ENCODE measurements at places on chromosomes 1 and 21.

- DNase-seq, result no peak
Measured at GRCh38 chr1:64396817-64397216, 73.1 kb upstream of the CACHD1 start.

DNA sequence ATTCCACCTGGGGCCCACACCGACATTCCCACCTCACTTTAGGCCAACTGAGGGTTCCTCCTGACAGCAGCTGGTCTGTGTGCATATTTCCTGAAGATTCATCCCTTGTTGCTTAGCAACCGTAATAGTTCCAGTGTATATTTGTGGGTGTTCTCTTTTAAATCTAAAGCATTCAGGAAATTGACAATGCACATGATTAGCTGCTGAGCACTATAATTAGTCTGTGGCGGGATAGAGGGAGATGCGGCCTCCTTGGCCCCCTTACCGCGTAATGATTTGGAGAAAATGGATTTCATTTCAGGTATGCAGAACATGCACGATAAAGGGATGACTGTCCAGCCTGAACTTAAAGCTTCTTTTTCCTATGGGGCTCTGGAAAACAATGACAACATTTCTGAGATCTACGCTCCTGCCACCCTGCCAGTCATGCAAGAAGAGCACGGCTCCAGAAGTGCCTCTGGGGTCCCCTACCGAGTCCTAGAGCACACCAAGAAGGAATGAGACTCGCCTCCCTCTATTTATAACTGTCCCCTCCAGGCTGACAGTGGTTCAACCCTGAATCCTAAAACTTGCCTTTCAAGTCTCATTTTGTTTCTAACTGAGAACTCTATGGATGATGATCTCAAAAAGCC, 33.8 kb upstream of the RCAN3 start:
- no peak for DNase-seq

- no peak for DNase-seq
Measured at GRCh38 chr21:46284733-46285132, 678 bp downstream of the MCM3AP start.

DNA sequence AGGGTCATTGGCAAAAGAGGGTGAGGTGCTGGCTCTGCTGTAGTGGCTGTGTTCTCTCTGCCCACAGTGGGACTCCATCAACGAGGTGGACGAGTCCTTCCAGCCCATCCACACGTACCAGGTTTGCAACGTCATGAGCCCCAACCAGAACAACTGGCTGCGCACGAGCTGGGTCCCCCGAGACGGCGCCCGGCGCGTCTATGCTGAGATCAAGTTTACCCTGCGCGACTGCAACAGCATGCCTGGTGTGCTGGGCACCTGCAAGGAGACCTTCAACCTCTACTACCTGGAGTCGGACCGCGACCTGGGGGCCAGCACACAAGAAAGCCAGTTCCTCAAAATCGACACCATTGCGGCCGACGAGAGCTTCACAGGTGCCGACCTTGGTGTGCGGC, 12.9 kb downstream of the EPHA8 start:
- DNase-seq, result no peak

DNA sequence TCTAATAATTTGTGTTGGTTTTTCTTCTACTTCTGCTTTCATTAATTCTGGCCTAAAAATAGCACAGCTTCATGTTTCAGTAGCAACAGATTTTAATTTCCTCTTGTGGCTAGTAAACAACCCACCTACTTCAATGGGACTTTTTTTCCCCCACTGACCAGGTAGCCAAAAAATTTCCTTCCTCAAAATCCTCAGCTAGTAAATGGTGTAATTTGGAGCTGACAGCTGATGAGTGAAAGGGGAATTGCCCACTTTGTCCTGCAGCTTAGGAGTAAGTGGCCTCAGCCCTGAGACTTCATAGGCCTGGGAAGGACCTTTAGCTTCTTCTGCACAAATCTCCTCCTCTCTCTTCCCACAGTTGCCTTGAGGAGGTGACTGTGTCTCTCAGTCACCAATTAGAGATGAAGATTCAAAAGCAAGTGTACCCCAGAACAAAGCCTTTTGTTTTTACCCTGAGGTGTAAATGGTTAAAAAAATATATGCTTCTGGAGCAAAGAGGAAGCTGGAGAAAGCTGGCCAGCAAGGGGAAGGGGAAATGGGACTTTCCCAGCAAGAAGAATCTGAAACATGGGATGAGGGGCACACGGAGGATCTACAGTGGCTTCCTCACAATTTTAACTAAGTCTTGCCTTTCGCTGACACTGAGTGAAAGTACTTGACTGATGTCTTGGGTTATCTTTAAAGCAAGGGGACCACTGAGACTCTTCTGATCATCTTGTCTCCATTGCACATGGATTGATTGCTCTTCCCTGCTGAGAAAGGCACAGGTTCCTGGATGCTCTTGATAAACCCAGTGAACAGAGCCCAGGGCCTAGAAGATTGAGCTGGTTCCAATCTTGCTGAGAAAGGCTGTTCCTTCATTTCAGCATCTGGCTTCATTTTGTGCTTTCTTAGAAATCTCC, 35.8 kb upstream of the VCAM1 start:
- no peak for DNase-seq

DNA sequence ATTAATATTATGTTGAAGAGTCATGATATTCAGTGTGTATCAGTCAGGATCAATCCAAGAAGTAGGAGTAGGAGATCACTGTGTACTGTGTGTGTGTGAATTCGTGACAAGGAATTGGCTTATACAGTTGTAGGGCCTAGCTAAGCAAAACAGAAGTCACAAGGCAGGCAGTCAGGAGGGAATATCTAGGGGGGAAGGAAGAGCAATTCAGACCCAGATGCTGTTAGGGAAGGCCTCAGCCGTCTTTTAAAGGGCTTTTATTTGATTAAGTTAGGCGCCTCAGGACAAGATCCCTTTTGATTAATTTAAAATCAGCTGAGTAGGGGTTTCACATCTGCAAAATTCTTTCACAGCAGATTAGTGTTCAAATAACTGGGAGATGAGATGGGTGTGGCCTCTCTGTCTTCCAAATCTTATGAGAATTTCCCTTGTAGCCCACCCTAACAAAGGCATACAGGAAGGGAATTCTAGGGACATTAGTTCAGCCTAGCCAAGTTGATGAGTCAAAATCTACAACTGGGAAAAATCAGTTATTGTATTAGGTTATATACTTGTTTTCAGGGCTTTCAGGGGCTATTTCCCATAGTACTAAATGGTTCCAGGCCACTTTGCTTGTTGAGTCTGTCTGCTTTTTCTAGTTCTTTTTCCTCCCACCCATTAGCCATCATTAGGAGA, 47.4 kb downstream of the ALG6 start:
- no peak for DNase-seq

GRCh38 chr1:74583397-74583796, 71.0 kb upstream of the LRRC53 start:
- no peak for DNase-seq

DNA sequence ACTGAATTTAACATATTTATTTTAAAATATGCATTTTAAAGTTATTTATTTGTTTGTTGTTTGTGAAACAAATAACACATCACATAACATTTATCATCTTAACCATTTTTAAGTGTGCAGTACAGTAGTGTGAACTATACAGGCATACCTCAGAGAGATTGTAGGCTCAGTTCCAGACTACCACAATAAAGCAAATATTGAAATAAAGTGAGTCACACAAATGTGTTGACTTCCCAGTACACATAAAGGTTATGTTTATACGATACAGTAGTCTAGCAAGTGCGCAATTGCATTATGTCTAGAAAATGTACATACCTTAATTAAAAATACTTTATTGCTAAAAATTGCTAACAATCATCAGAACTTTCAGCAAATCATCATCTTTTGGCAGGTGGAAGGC, 739.4 kb upstream of the ADGRL4 start:
- no peak for DNase-seq

DNA sequence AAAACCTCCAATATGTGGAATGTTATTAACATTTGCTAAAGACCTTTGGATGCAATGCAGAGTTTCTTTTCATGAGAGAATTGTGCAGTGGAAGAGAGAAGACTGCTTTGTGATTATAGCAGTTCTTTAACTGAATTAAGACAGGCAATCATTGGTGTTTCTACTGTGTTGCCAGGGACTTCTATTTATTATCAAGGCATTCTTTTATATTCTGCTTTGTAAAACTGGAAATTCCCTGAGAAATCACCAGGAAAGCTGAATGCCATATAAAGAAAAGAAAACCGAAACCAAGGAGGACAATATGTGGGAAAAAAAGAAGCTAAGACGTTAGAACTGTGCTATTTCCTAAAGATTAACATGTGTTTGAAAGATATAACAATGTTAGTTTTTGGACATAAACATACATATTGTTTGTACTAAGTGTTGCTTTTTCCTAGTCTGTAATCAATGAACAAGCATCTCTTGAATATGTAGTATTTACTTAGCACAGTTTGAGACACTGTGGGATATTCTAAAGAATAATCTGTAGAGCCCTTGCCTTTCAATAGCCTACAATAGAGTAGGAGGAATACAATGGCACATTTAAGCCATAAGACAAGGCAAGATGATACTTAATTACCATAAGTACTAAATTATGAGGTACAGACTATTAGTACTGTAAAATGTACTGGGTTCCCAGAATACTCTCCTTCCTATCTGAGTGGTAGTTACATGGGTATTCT, 47.1 kb downstream of the EXTL2 start:
- DNase-seq, result no peak

- DNase-seq, result no peak
Measured at GRCh38 chr1:7209336-7209735, 424.1 kb downstream of the CAMTA1 start.

DNA sequence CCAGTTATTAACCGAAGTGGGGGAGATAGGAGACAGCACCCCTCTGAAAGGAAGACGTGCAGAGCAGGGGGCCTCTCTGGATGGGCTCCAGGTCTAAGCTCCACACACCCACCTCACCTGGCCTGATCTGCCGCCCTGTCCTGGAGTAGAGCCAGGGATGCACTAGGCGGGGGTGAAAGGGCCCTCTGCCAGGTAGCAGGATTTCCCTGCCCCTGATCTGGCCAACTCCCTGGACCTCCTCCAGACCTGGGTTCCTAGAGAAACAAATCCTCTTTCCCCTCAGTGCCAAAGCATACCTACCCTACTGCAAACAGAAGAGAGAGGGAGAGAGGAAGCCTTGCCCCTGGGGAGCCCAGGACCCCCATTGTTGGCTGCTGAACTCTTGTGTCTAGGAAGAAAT, 2.0 kb downstream of the CRABP2 start:
- no peak for DNase-seq

- no peak for DNase-seq
Measured at GRCh38 chr1:183597656-183598347, 7.5 kb upstream of the NCF2 start.

GRCh38 chr21:33254766-33255165, 11.4 kb upstream of the IL10RB start:
- no peak for DNase-seq

DNA sequence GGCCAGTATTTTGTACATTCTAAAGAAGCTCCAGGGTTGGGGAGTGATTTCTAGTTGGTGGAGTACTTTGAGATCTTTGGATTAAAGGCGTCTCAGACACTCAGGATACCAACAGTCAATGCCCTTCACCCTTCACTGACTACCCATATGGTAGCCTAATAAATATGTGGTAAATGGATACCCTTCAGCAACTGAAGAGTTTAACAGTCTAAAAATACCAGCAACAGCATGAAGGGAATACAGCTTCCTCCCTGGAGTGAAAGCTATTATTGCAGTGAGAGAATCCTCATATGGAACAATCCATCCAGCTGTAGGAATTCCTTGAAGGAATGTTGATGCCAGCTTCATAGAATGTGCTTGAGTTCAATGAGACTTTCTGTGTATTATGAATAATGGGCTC, 26.8 kb downstream of the DNAJC11 start:
- DNase-seq, result no peak

DNA sequence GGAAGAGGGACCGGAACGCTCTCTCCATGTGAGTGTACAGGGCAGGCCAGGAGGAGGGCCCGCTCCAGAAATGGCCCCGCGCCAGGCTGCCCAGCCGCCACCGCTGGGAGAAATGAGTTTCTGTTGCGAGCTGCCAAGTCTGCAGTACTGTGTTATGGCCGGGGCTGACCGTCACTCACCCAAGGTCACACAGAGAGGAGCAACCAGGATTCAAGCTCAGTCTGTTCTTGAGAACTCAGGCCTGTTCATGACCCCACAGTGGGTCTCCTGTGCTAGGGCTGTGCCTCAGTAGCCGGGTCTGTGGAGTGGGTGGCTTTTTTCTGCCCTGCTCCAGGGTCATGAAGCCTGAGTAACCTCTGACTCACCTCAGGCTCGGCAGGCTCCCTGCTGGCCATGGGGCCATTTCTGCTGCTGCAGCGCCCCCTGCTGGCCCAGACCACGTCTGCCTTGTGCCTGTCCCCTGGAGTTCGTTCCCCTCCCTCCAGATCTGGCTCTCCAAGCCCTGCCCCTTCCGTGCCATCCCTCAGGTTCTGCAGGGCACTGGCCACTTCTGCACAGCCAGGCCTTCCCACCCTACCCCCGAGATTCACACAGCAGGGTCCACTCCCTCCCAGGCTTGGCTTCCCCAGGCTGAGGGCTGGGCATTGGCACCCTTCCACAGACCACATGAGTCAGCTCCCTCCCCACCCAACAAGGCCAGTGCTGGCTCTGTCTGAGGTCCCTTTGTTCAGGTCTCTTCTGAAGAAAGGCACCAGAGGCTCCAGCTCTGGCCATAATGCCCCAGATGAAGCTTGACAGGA, 51.8 kb downstream of the EDN2 start:
- peak; percentile 69 for DNase-seq

- no peak for DNase-seq
Measured at GRCh38 chr1:84027368-84027767, 28.4 kb upstream of the TTLL7 start.

- DNase-seq, result no peak
Measured at GRCh38 chr1:240527086-240527485, 84.9 kb downstream of the GREM2 start.

GRCh38 chr1:17027403-17027802, 15.7 kb upstream of the ATP13A2 start:
- no peak for DNase-seq

- DNase-seq, result no peak
Measured at GRCh38 chr1:52268372-52268771, 97.6 kb downstream of the CC2D1B start.

DNA sequence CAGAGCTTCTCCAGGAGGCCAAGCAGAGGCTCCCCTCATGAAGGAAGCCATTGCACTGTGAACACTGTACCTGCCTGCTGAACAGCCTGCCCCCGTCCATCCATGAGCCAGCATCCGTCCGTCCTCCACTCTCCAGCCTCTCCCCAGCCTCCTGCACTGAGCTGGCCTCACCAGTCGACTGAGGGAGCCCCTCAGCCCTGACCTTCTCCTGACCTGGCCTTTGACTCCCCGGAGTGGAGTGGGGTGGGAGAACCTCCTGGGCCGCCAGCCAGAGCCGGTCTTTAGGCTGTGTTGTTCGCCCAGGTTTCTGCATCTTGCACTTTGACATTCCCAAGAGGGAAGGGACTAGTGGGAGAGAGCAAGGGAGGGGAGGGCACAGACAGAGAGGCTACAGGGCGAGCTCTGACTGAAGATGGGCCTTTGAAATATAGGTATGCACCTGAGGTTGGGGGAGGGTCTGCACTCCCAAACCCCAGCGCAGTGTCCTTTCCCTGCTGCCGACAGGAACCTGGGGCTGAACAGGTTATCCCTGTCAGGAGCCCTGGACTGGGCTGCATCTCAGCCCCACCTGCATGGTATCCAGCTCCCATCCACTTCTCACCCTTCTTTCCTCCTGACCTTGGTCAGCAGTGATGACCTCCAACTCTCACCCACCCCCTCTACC, 19.1 kb downstream of the CSF1 start:
- no peak for DNase-seq

- DNase-seq, result peak; percentile 85
Measured at GRCh38 chr21:20971296-20971921, 26.8 kb upstream of the NCAM2 start.

- DNase-seq, result no peak
Measured at GRCh38 chr1:114585231-114585630, 3.8 kb upstream of the BCAS2 start.

Data from putamen (tissue), 1 donor.